ENCODE measurements at places on chromosomes 2 and 18.

- peak; percentile 64 for DNase-seq
Measured at GRCh38 chr2:28619213-28620196, 123.6 kb downstream of the PLB1 start.

- DNase-seq, result no peak
Measured at GRCh38 chr18:76679945-76680344, 142.4 kb upstream of the ZNF236 start.

DNA sequence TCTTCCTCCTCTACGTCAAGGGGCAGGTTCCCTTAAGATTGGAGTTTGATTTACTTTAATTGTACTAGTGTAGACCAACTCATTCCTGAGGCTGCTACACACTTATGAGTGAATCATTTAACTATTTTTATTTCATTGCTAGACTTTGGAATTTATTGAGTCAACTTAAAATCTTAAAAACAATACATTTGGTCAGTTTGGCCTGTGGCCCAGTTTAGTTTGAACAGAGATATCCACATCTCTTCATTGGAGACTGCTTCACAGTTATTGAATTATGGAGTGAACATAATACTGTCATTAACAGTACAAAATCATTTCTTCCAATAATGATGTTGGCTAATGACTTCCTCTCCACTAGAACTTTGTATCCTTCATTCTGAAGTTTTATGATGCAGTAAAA is 34.5 kb upstream of the STPG4 start:
- DNase-seq, result peak; percentile 98

GRCh38 chr2:128357506-128358370 is 39.1 kb upstream of the HS6ST1 start:
- no peak for DNase-seq

- no peak for DNase-seq
Measured at GRCh38 chr18:75554176-75554575, 126.7 kb upstream of the SMIM21 start.

GRCh38 chr2:110771547-110772382 is 39.4 kb downstream of the ACOXL start:
- no peak for DNase-seq

GRCh38 chr2:240514631-240515030 is 43.2 kb downstream of the ANKMY1 start:
- DNase-seq, result no peak

DNA sequence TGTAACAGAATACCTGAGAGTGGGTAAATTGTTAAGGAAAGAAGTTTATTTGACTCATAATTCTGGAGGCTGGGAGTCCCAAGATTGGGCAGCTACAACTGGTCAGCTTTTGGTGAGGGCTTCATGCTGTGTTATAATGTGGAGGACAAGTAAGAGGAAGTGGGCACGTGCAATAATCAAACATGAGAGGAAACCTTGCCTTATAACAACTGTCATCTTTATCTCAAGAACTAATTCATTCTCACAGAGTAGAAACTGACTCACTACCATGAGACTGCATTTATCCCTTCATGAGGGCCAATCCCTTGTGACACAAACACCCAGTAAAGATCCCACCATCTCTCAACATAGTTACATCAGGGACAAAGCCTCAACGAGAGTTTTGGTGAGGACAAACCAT is 318.1 kb upstream of the NT5C1B start:
- no peak for DNase-seq

GRCh38 chr2:112277596-112278220 is 2.3 kb downstream of the ZC3H6 start:
- DNase-seq, result peak; percentile 59

GRCh38 chr2:150644298-150645067 is 157.0 kb upstream of the RND3 start:
- peak; percentile 83 for DNase-seq

- no peak for DNase-seq
Measured at GRCh38 chr2:65421432-65421748, 11.0 kb downstream of the SPRED2 start.

DNA sequence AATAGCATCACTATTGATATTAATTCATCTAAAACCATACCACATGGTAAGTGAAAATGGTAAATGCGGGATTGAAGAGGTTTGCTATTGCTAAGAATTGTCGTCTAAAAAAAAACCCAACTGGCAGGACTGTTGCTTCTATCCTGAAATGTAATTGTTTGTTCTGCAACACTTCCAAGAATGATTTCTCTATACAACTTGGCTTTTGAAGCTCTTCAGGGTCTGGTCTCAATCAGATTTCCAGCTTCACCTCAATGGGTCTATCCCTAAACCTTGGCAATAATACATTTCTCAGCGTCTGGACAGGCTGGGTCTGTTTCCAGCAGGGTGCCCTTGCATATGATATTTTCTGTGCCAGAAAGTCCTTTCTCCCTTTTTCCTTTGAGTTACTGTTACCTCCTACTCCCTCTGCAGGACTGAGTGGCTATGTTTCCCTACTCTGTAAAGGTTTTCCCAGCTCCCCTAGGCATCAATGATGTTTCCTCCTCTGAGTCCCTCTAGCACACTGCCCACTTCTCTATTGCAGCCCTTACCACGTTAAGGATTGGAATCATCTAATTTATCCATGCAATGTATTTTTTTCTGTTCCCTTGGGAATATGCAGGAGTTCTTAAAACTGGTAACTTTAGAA is 118.2 kb upstream of the REV1 start:
- peak; percentile 14 for DNase-seq

GRCh38 chr18:50218432-50219197 is 23.7 kb upstream of the MYO5B start:
- no peak for DNase-seq

DNA sequence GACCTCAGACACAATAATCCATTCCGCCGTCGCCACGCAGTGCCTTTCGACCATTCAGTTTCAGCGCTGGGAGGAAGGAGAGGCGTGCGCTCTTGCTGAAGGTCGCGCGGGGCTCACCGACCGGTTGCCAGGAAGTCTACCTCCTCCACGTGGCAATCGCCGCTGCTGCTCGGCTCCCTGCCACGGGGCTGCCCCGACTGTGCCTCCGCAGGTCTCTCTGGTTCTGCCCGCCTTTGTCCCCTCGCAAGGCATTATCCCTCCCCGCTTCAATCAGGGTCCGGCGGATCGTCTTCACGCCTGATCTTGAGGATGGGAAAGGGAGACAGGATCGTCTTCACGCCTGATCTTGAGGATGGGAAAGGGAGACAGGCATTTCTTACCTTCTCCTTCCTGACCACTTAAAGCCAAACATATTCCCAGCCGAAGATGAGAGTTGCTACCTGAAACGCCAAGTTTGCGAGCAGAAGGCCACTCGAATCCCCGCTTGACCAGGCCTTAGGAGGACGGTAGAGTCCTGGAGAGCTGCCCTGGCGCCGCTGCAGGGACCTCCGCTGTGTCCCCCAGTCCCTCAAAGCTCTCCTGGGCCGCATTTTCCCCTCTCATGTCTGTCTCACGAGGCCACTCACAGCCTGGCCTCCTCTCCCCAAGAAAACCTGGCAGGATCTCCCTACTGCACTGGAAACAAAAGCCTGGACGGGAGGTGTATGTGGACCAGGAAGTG is 4.3 kb upstream of the GPR45 start:
- no peak for DNase-seq

DNA sequence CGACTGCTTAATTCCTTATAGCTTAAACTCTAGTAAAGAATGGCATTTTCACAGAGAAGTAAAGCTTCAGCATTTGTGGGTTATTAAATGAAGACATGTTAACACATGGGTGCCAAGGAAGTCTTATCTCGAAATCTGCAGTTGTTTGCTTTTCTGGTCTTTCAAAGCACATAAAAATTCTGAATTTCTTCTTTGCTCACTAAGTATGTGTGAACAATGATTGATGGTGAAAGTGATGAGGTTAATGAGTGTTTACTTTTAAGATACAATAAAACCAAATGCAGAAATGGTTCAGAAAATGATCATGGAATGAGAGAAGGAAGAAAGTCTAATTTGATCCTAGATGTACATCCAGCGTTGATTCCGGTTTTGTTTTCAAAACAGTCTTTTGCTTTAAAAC is 234.6 kb upstream of the RAB12 start:
- no peak for DNase-seq

Data from fibroblast of upper back skin (primary cell).